NCI-H345 (cell line): ENCODE measurements at places on chromosomes 5 and 9.

GRCh38 chr5:158203261-158203660, 344.3 kb upstream of the CLINT1 start:
- no peak for DNase-seq

GRCh38 chr9:2413160-2413805, 208.3 kb upstream of the VLDLR start:
- DNase-seq: no peak

GRCh38 chr5:82221020-82221419, 57.1 kb downstream of the RPS23 start:
- DNase-seq: no peak

DNA sequence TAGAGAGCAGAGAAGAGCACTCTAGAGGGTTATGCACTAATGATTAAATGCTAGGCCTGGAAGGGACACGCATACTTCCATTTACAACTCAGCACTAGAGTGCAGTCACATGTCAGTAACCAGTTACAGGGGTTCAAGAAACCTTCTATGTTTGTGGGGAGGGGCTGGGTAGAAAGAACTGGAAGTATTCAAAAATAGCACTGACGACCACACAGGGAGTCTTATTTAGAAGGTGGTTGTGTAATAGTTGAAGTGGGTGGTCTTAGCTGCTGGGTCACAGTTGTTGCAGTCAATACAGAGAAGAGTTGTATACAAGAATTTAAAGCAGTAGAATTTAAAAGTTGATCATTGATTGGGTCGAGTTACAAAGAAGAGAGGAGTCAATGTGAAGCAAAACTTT, 15.4 kb downstream of the AOPEP start:
- peak; percentile 1 for DNase-seq

GRCh38 chr9:35162605-35163315, 951 bp downstream of the UNC13B start:
- DNase-seq: no peak
